NCI-H1417 (cell line): ENCODE measurements at places on chromosomes 1 and 21.

DNA sequence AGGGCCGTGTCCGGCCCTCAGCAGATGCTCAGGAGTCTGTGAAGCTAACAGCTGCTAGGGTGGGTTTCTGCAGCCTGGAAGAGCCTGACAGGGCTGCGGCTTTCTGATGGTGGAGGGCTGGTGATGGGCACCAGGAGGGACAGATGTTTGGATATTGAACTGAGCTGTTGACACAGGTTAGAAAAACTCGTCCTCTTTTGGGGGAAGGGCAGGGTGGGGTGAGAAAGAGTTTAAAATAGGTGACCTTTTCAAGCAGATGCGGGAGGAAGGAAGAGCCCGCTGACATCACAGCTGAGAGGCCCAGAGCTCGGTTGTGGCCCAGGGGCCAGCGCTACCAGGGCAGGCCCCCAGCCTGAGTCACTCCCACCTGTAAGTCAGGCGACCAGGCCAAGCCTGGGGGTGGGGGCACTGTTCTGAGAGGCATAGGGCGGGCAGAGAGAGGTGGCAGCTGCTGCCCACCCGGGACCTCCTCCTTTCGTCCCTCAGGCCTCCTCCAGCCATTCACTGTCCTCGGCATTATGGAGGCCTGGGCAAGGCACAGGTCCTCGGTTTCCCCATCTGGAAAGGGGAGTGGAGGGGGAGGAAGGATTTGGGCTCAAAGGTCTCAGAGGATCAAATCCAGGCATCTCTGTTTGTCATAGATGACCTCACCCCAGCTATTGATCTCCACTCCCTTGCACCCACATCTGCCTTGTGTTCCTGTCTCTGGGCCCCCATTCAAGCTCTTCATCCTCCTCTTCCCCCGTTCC lies 32.3 kb upstream of the ID3 start:
- peak; percentile 9 for DNase-seq

DNA sequence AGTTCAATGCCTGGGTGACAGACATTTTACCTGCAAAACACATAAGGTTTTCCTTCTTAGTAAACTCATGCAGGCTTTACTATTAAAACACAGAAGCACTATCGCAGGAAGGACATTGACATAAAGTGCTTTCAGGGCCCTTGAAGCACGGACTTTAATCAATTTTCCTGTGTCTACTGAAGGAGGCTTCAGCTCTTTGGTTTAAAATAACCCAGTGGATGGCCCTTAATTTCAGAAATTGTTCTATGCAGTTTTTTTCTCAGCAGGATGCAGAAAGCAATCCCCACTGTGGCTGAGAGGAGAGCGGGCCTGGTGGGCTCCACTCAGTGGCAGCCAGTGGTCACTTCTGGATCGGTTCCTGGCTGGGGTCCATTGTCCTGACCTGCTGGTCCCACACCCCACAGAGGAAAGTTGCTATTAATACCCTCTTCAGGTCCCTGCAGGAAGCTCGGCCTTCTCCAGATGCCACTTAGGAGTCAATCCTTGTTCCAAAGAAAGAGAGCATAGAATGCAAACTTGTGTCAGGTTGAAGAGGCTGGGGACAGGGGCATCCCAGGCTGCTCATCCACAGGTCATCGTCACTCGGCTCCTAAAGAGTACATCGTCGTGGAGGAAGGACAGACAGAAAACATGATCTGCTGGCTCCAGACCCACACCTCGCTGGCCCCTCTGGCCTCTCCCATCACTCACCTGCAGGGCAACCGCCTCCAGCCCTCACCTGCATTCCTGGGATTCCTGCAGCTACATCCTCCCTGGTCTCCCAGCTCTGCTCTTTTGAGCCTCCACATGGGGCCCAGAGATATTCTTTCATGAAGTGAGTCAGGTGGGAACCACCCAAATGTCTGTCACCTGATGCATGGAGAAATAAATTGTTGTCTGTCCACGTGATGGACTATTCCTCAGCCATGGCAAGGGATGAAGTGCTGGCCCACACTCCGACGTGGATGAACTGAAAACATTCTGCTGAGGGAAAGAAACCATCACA lies 153.1 kb downstream of the PSMG1 start:
- DNase-seq: peak; percentile 41

DNA sequence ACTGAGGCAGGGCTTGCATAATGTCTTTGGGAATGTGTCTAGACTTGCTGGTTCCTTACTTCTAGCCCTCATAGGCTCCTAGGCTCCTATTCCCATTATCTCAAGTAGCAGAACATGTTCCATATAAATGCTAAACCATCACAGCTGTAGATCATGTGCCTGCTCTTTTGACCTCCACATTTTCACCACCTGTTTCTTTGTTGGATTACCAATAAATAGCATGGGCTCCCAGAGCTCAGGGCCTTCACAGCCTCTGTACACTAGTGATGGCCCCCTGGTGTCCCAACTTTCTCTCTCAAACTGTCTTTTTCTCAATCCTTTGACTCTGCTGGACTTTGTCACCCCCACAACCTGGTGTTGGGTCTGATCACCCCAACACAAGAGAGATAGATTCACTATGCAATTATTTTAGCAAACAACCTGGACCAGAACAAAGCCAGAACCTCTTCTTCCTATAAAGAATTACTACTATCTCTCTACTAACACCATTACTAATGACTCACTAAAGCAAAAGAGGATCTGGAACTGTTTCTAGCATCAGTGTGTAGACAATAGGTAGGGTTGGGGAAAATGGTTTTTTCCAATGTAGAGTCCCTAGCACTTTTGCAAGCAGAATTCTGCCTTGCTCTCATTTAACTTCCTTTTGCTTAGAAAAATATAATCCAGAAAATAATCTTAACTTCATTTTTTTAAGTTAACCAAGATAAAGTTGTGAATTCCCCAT lies 51.7 kb downstream of the WLS start:
- no peak for DNase-seq

- no peak for DNase-seq
Measured at GRCh38 chr21:36790616-36791015, 91.7 kb downstream of the SIM2 start.

- DNase-seq: no peak
Measured at GRCh38 chr1:51313961-51314777, 16.2 kb downstream of the TTC39A start.

DNA sequence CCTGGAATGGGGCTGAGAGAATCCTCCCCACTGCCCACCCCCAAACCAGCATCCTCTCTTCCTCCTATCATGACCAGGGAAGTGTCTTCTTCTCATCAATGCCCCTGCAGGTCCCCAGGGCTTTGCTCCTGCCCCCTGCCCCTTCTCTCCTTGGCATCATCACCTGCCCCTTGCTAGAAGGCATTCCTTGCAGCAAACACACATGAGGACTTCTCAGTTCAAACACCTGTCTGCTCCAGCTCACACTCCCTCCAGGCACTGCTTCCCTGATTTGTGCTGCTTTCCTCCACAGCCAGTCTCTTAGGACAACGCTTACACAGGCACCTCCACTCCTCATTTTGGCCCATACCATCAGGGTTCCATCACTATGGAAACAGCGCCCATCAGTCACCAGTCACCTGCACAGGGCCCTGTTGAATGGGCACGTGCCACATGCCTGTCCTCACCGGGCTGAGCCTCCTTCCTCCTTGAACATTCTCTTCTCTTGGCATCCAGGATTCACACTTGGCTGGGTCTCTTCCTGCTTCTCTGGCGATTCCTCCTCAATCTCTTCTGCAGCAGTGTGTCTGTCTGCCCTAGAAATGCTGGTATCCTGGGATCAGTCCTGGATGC lies 81.9 kb upstream of the EDN2 start:
- DNase-seq: no peak

DNA sequence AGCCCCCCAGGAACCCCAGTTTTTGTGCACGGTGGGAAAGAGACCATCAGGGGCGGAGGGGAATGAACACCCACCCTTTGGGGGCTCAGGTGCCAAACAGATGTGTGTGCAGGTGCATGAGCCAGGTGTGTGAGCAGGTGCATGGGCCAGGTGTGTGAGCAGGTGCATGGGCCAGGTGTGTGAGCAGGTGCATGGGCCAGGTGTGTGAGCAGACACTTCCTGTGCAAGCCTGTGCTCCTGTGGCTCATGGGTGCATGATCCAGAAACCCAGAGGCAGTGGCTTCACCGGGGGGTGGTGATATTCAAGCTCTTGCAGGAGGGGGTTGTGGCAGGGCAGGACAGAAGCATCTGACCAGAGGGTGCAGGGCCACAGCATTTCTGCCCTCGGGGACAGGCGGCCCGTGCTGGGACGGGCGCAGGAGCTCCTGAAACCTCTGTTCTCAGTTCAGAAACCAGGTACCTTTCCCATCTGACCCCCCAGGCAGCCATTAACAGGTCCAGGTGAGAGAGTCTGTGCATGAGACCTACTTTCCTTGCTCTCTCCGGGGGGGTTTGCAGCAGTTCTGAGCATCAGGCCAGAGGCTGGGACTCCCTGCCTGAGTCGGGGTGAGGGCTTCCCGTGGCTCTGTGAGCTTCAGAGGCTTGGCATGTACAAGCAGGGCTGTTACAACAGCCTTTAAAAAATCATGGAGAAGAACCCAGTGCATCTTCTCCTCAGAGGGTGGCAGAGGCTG lies 29.1 kb downstream of the COL18A1 start:
- no peak for DNase-seq

GRCh38 chr1:21762022-21762404 lies 20.9 kb downstream of the USP48 start:
- DNase-seq: no peak

GRCh38 chr1:22936681-22937080 lies 36.0 kb downstream of the LACTBL1 start:
- no peak for DNase-seq

- DNase-seq: no peak
Measured at GRCh38 chr1:232019026-232019340, 392.4 kb downstream of the DISC1 start.

GRCh38 chr21:29289317-29289716 lies 9.4 kb upstream of the BACH1 start:
- DNase-seq: no peak

- DNase-seq: no peak
Measured at GRCh38 chr1:107047602-107048001, 8.9 kb upstream of the PRMT6 start.

DNA sequence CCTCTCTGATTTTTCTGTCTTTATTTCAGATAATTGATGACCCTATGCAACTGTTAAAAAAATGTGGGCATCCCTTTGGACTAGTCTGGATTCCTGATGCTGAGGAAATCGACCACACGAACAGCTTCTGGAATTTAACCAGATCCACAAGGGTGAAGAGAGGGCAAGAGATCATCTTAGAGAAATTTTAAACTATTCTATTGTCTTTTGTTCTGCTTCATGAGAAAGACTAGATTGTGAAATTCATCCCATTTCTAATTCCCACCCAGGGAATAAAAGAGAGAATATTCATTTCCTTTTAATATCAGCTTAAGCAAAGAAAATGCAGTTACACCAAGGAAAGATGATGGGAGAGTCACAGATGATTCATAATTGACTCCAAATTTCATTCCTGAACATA lies 71.8 kb downstream of the DUSP10 start:
- no peak for DNase-seq

DNA sequence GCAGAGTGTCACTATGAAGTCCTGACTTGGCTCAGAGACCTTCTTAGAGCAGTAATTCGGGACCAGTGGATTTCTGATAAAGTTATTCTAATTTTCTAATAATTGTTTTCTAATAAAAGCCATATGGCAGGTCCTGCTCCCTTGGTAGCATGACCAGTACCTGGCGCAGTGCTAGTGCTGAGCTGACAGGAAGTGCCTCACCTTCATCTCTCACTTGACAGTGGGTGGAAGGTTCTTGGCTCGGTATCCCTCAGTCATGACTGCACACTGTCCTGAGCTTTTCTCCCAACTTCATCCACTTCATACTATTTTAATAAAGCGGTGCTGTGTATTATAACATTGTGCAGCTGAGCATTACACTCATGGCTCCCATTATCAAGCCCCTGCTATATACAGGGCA lies 14.1 kb downstream of the VANGL1 start:
- DNase-seq: no peak

DNA sequence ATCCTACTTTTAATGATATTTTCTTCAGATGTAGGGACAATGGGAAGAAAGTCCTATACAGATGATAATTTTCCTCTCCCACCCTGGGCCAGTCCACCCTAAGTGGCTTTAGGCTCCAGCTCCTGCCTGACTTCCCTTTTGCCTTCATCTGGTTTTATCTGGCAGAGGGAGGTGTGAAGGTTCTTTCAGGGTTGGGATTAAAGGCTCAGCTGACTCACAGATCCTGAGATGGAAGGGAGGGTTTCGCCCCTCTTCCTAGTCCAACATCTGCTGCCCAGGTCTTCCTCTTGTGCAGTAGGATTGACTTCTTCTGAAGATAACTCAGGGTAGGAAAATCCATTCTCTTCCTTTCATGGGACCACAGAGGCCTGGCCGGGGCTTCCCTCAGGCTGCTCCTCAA lies 362.4 kb upstream of the KAZN start:
- DNase-seq: no peak

DNA sequence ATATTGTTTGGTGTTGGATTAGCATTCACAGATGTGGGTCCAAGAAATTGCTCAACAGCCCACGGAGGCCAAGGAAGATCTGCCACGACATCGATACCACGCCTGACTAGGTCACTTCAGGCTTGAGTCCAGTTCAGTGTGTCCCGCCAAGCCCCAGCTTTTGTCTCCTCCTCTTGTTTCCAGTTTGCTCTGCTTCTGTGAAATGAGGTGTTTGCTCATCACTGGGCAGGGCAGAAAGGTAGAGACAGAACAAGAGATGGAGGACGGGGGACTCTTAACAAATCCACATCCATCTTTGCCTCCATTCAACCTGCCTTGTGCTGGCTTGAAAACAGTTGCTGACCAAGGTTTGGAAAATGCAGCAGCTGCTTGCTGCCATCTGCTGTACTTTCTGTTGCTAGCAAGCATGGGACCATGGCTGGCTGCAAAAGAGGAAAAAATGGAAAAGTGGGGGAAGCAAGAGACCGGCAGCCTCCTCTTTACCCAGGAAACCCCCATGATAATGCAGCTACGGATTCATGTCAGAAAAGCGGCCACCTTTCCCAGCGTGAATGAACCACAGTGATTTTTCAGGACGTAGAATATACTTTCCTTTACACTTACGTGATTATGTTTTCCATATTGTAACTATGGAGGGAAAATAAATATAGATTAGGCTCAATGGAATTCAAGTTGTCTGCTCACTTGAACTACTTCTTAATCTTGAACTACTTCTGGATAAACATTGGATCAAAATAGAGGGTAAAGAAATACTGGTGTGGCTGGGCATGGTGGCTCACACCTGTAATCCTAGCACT lies 80.2 kb upstream of the GREM2 start:
- DNase-seq: no peak

GRCh38 chr1:61641578-61642336 lies 83.2 kb downstream of the TM2D1 start:
- DNase-seq: no peak

- DNase-seq: no peak
Measured at GRCh38 chr1:226903819-226904716, 33.7 kb downstream of the PSEN2 start.

- DNase-seq: peak; percentile 57
Measured at GRCh38 chr1:117416546-117417125, 49.4 kb downstream of the MAN1A2 start.
